Activated CD4-positive, alpha-beta T cell treated with anti-CD3 and anti-CD28 coated beads, Interleukin-2, amount 50 U/mL, for 16 hours (primary cell): ENCODE measurements at places on chromosomes 12 and 14.

DNA sequence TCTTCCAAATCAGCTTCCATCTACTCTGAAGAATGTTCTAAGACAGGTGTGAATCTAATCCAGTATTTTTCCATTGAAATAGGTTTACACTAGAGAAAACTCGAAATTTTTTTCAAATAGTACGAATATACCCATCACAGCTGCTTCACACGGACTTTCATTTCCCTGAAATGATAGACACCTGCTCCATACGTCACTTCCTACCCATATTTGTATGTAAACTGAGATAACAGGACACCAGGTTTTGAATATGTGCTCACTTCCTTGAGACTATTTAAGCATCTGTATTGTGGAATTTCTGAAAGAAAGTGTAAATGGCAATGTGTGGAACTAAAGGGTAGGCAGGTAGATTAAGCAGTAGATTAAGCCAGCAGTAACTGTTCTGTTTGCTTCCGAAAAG lies 13.4 kb upstream of the ITPR2 start:
- DNase-seq: no peak

- no peak for DNase-seq
Observed at GRCh38 chr12:57031138-57031725, 14.9 kb upstream of the TAC3 start.

DNA sequence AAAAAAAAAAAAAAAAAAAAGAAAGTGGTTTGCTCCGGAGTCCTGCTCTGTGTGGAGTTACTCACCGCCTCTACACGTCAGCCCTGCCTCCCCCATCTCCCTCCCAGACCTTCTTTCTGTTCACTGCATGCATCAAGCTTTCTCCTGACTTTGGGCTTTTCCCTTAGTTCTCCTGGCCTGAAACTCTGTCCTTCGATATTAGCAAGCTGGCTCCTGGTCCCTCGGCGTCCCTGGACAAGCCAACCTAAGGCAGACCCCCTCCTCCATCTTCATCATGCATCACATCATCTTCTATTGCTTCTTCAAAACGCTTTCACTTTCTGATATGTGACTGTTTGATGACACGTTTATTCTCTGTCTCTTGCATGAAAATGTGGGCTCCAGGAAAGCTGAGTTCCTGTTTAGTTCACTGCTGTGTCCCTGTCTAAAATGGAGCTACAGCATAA lies 40.6 kb downstream of the SLC15A4 start:
- no peak for DNase-seq

- DNase-seq: no peak
Observed at GRCh38 chr12:124655048-124655697, 87.8 kb upstream of the NCOR2 start.

DNA sequence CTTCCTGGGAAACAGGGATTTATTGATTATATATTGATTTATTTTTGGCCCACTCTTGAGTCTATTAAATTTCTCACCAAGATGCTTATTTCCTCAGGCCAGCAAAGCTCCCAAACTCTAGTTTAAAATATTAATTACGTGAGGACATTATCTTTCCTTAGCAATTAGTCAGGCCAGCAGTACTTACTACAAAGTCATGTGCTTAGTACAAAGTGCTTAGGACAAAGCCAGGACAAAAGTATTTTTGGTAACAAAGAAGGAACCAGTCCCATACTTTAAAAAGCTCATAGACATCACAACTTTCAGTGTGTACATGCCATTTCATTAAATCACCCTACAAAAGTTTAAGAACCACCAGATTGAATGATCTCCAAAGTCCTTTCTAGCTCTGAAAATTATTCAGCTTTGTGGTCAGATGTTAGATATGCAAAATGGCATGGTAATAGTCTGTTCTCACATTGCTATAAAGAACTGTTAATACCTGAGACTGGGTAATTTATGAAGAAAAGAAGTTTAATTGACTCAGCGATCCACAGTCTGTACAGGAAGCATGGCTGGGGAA lies 94.7 kb upstream of the PWP1 start:
- DNase-seq: no peak

GRCh38 chr12:58117667-58118066 lies 176.3 kb downstream of the ATP23 start:
- no peak for DNase-seq

DNA sequence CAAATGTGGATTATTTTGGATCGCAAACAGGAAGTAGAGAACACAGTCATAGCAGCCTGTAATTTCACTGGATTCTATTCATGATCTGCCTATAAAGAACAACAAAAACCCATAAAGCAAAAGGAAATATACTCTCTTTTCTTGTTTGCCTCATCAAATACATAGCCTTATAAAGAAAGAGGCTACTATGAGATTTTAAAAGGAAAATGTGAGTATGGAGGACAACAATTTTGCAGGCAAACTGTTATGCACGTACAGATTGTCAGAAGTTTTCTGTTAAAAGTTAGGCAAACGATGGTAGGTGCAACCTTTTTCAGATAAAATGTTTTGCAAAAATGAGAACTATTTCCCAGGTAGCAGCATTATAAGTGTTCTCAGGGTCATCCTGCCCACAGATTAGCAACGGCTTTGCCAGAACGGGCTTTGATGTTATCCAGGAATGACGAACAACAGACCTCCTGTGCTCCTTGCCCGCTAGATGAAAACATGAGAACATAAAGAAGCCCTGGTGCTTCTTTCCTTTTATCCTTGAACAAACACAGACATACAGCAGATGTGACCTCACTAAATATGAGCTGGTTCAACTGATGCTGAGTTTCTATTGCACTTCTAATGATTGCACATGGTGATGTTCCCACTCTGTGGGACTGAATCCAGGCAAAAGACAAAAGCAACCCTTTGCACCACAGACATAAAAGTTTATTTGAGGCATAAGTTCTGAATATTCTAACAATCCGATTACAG lies 88.1 kb downstream of the ITPR2 start:
- DNase-seq: no peak

- DNase-seq: peak; percentile 42
Observed at GRCh38 chr12:98453070-98453469, 62.3 kb upstream of the TMPO start.

DNA sequence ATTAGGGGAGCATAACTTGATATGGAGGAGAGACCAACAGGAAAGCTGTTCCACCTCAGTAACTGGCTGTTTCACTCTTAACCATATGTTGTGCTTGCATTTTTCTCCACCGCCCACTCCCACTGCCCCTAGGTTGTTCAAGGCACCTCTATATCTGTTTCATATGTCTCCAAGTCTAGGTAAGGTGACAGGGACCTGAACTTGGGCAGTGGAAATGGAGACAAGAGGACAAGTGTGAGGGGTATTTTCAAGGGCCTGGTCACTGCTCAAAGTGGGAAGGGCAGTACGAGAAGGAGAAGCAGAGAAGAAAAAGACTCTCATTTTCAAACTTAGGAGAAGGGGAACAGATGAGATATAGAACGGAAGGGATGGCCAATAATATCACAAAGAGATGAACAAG lies 3.1 kb downstream of the SLC38A1 start:
- DNase-seq: peak; percentile 23

GRCh38 chr12:108572166-108572790 lies 9.9 kb downstream of the ISCU start:
- DNase-seq: peak; percentile 38

DNA sequence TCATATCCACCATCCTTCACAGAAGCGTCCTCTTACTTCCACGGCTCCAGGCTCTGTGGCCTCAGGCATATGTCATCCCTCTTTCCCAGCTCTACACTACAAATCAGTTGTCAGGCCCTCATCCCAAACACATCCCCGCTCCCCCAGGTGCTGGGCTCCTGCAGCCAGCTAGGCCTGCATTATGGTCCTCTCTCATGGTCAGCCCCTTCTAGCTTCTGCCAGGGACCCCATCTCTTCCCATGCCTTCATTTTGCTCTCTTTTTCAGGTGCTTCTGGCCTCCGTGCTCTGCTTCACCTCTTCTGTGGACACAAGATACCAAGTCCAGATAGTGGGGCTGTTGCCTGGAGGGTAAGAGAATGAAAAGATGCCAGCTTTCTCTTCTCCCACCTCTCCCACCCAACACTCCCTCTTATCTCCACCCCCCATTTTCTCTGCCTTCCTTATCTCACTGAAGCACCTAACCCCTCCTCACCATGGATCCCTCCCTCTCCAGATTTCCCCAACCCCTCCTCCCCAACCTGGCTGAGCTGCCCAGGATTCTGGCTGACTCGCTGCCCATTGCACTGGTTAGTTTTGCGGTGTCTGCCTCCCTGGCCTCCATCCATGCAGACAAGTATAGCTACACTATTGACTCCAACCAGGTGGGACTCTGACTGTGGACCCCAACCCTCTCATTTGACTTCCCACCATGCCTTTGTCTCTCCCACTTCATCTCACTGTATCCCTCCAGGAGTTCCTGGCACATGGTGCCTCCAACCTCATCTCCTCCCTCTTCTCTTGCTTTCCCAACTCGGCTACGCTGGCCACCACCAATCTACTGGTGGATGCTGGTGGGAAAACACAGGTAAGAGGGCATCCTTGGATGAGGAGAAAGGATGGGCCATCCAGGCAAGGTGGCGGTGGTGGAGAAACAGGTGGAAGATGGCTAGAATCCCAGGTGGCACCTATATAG lies 10.4 kb downstream of the B4GALNT1 start:
- no peak for DNase-seq

GRCh38 chr12:65086236-65086635 lies 34.9 kb downstream of the WIF1 start:
- no peak for DNase-seq

GRCh38 chr14:99654235-99654985 lies 9.5 kb downstream of the HHIPL1 start:
- DNase-seq: no peak

GRCh38 chr12:58081488-58081887 lies 140.1 kb downstream of the ATP23 start:
- DNase-seq: no peak

- no peak for DNase-seq
Observed at GRCh38 chr12:70876952-70877351, 43.6 kb downstream of the PTPRR start.

DNA sequence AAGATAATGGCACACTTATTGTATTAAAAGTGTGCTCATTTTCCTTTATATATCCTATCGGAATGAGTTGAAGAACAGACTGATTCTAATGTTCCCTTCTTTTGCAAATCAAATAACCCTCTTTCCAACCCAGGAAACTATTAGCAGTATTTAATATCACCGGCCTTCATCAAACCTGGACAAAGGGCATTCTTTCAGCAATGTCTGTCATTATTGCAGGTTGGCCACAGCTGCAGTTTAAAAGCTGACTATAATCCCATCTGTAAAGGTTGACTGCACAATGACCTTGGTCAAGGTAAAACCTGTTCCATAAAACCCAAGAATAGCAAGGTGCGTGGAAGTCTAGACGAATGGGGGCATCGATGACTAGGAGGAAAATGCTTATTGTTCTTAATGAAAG lies 472.3 kb upstream of the SOX5 start:
- DNase-seq: no peak

DNA sequence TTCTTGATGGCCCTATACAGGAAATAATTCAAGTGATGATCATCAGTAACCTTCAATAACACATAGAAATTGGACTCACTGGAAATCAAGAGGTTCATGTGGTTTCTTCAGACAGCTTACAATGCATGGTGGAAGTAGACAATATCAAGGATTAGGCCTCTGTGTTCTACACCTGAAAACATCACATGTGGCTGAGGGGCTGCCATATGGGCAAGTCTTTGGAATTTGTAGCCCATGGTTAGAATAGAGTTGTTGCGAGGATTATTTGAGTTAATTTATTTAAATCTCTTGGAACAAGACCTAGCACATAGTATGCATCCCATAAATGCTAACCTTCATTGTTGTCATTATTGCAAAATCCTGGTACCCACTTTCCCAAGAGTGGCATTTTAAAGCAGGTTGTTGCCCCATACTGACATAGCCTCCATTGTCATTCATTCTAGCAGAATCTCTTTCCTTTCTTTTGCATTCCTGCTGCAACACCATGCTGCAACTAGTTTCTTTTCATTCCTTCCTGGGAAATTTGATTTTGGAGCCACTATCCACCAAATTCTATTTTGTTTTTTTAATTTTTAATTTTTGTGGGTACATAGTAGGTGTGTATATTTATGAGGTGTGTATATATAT lies 352.7 kb upstream of the NAV3 start:
- no peak for DNase-seq

DNA sequence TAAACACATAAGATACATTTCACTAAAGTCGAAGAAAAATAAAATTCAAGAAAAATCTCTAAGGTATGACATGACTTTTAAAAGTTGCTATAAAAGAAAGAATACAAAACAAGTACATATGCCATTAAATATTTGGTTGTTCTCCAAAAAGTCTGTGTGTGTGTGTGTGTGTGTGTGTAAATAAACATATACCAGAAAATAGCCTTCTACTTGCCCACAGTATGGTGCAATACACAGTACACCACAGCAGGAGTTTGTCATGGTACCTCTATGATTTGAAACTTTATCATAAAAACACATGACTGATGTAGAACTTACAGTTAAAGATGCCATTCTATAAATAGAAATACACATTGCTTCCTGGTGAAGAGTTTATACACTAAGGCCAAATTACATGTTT lies 692.7 kb upstream of the MGAT4C start:
- DNase-seq: no peak

GRCh38 chr14:103535081-103535890 lies 6.3 kb downstream of the TRMT61A start:
- DNase-seq: no peak

DNA sequence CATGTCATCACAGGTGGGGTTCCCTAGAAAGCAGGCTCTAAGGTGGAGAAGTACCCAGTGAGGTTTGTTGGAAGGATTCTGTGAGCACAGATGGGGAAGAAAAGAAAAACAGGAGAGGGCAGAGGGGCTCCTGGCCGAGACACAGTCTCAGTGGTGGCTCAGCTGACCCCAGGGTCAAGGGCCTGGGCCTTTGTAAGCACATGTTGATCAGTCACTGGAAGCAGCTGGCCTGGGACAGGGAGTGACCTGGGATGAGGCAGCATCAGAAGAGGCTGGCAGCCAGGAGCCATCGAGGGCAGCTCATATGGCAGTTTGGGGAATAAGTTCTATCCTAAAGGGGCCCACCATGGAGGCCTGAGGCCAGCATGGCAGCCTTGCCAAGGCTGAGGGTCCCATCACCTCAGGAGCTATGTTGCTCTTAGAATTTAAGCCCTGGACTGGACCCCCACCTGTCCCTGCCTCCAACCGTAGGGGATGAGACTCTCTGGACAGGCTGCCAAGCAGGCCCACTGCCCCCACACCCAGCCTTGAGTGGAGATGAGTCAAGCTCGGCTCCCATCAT lies 6.3 kb upstream of the TMEM179 start:
- DNase-seq: no peak

GRCh38 chr12:46754550-46754949 lies 71.2 kb downstream of the SLC38A4 start:
- DNase-seq: no peak

DNA sequence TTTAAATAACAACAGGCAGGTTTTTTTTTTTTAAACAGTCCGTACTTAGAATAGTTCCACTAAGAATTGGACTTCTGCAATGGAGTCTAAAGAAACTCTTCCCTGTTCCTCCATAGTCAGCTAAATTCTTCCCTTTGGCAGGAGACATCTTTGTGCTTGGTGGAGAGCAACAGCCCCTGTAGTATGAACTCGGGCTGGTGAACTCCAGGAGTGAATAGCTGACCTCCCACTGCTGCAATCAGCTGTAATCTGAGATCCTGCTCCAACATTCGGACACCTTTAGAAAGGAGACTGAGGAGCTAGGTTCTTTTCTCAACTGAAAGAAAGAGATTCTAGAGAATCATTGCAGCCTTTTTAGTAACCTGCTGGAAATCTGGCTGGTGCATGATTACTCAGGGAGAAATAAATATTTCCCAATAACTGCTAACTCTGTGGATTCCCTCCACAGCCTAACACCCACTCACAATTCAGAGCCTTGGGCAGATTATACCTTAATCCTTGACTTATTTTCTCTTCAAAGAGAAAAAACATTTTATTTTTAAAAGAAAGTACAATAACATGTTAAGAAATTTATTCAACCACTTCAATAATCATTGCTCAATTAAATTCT lies 25.6 kb upstream of the DBX2 start:
- DNase-seq: no peak

- no peak for DNase-seq
Observed at GRCh38 chr12:48336061-48336460, 14.7 kb downstream of the ZNF641 start.
